ENCODE measurements at places on chromosomes 13 and 19.

DNA sequence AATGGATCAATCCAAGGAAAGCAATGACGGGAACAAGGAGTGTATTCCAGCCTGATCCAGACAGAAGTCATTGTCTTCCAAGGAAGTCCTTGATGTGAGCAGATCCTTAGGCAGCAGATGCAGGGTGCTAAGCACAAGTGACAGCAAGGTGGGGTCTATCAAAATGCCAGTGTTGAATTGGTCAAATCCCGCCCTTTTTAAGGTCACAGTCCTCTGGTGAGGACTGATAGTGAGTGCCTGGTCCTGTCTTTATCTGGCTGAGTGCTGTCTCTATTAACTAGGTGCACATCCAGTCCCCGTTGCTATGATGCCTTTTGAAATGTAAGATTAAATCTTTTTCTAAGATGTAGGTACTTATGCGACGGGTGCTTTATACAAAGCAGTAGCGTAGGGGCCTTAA, 1.3 kb upstream of the LAMP1 start:
- DNase-seq, result no peak

DNA sequence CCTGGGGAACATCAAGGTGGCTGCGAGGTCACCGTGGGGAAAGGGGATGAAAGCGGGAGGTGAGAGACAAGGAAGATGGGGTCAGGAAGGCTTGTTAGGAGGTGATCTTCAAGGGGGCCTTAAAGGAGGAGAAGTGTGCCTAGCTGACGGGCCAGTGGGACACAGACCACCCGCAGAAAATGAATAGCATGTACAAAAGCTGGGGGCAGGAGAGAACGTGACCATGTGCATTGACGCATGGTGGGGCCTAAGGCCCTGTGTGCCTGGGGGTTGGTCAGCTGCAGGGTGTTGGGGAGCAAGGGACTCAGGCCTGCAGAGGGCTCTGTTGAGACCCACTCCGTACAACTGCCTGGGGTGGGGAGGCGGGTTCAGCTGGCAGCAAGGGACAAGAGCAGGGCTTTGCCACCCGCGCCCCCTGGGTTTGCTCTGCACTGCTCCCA, 5.9 kb downstream of the RAB8A start:
- DNase-seq, result no peak

- DNase-seq, result no peak
Observed at GRCh38 chr19:55253842-55254624, 4.8 kb downstream of the PPP6R1 start.

GRCh38 chr13:48232420-48233045, 473 bp upstream of the ITM2B start:
- DNase-seq, result peak; percentile 27

- no peak for DNase-seq
Observed at GRCh38 chr19:48608798-48609263, 2.3 kb downstream of the SPACA4 start.

DNA sequence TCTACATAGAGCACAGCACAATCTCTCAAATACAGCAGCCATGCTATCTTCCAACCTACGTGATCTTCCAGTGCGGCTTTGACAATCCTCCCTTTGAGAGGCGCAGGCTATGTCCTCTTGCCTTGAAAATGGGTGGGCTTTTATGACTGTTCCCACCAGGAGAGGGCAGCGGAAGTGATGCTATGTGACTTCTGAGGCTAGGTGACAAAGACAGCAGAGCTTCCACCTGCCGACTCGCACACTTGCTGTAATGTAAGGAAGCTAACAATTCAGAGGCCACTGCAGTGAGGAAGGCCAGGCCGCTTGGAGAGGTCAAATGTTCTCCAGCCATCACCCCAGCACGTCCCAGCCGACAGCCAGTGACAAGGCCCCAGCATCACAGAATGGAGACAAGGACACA, 65.8 kb downstream of the MRPL57 start:
- no peak for DNase-seq

DNA sequence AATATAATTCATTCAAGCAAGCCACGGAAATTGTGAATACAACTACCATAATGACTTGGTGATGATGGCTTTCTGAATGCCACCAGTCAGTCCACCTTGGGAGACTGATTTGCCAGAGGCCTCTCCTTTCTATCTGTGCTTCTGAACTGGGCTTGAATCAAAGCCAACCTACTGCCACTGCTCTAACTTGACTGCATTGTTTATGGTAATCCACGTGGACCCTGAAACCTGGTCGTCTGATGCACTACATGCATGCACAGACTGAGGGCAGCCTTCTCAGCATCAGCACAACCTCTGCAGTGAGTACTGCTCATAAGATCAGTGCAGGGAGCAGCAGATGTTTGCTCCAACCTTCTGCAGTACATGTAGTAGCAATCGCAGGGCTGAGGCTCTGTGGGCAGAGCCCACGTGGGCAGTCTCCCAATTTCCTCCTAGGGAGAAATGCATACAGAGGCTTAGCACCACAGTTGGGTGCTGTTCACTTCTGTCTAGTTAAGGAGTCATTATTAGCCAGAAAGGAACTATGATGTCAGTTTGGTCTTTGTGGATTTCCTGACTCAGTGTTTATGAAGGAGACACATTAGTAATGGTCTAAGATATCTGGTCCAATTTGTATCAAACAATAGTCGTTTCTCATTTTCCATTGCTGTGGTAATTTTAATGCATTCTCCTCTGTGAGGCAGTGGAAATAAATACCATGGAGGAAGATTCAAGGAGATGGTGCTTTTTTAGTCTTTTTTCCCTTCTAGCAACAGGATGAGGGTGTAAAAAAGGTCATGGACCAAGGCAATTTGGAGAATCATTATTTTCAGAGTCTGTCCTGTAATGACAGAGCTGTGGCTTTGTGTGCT, 82.5 kb downstream of the AKAP11 start:
- DNase-seq, result peak; percentile 23

DNA sequence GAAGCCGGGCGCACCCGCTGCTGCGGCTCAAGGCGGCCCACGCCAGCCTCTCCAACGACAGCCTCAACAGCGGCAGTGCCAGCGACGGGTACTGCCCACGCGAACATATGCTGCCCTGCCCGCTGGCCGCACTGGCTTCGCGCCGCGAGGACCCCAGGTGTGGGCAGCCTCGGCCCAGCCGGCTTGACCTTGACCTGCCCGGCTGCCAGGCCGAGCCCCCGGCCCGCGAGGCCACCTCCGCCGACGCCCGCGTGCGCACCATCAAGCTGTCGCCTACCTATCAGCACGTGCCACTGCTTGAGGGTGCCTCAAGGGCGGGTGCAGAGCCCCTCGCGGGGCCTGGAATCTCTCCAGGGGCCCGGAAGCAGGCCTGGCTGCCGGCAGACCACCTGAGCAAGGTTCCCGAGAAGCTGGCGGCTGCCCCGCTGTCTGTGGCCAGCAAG, 13.0 kb downstream of the C19orf25 start:
- no peak for DNase-seq

GRCh38 chr19:46955813-46956371, 63.7 kb upstream of the NPAS1 start:
- no peak for DNase-seq

DNA sequence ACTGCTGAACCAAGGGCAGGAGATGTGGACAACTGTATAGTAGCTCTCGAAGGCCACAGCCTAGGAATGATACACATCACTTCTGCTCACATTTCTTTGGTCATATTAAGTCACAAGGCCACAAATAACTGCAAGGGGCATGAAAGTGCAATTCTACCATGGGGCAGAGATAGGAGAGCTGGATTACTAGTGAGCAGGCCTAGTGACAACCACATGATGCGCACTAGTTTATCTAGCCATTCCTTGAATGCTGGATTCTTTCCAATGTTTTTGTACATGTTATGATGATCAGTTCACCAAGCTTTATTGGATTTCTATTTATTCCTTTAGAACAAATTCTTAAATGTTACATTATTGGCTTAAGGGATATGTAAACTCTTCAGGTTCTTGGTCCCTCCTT, 100.7 kb downstream of the MIPEP start:
- no peak for DNase-seq

DNA sequence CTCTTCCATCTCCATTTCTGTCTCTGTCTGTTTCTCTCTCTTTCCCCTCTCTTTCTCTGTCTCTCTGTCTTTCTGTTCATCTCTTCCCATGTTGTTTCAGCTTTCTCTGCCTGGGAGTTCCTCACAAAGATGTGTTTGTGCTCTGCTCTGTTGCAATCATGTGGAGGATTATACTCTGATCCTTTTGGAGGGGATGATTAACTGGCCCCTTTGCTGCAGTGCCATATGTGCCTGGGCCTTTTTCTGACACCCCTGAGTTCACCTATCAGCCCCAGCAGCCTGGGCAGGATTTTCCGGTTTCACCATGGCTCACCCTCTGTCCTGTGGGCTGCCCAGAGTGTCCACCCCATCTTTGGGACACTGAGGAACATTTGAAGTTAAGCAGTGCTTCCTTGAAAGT, 9.0 kb upstream of the TEX26 start:
- no peak for DNase-seq
